NCI-H748 treated with DMSO at 0.1 percent for 48 hours (cell line): ENCODE measurements at places on chromosomes 16 and 17.

DNA sequence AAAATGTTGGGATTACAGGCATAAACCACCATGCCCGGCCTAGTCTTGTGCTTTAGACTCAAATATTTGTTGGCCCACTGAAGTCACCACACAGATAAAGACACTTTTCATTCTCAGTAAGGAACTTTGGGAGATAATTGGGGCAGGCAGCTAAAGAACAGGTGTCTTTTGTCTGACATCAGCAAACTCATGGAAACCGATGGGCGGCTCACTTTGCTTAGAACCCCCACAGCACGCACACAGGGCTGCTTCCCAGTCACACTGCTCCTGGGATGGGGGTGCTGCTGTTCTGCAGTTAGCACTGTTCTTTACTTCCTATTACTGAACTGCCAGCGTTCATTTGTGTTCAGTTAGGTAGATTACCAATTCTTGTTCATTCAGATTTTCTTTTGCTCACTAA lies 18.0 kb upstream of the BRCA1 start:
- no peak for DNase-seq

DNA sequence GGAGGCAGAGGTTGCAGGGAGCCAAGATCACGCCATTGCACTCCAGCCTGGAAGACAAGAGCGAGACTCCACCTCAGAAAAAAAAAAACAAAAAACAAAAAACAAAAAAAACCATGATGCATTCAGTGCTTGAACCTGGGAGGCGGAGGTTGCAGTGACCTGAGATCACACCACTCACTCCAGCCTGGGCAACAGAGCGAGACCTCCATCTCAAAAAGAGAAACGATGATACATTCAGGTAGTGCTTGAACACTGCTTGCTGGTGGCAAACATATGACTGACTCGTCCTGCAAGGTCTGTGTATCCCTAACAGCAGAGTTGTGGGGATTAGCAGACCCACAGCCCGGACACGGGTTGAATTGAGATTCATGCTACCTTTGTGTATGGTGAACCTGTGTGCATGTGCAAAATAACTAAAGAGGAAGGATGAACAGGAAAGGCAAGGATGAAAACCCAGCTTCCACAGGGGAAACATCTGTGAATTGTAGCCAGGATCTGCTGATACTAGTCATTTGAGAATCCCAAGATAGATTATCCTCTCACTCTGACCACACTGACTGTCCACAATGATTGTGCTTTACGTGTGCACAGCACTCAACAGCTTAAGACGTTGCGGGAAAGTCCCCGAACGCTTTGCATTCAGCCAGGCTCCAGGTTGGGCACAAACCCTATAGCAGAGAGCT lies 52.4 kb upstream of the MRPS23 start:
- DNase-seq, result no peak

DNA sequence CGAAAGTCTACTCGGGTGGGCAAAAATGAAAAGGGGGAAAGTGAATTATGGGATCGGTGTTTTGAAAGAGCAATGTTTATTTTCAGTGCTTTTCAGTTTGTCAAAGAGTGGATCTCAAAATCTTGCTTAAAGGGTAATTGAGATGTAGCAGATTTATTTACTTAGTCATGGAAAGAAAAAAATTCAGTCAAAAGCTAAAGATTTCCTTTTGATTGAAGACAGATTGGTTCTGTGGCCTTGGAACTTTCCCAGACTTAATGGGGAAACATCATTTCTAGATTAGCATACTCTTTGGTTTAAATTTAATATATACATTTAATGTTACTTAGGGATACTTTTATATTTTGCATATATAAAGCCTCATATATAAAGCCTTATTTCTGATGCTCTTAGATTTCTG lies 20.6 kb downstream of the PRKAR1A start:
- no peak for DNase-seq

DNA sequence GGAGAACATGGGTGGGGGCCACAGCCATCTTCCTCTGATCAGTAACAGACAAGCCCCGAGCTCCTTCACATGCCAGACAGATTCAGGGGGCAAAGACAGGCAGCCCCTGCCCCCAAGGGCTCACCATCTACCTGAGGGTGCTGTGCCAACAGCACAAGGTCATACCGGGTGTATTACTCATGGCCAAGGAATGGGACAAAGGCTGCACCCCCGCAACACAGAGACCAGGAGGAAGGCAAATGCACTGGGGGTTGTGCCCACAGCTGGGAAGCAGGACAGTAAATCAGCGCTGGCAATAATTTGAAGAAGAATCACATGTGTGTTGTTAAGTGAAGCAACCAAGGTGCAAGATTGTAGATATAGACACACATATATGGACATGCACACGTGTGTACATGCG lies 137.1 kb downstream of the C16orf95 start:
- DNase-seq, result no peak

DNA sequence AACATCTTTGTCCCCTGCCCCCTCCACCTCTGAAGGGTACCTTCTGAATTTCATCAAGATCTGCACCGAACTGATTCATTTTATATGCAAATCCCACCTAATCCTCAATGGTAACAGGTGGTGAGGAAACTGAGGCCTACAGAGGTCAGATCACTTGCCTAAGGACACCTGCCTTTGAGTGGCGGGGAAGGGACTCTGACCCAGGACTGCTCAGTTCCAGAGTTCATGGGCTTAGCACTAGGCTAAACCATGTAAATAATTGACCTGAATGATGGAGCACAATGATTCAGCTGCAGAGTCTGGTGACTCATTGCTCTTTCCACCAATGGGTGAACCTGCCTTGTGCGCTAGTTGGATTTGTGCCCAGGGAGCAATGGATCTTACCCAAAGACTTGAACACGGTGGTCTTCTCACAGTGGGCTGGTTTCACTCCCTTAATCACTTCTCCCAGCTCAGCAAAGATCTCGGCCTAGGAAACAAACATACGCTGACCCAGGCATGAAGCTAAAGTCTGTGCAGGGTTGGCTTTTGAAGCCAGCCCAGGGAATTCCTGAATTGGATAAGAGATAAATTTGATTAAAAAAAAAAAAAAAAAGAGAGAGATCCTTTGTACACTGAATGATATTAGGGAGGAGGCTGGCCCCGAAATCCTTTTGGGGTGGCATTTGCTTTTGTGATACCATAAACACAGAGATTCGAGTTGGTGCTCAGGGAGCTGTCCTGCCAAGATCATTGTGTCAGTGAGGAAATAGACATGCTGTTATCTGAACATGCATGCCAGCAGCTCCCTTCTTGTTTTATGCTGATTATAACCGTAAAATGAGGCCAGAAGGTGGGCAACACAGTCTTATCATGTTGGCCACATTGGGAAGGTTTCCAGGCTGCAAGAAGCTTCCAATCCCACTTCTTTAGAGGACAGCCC lies 17.0 kb downstream of the CRYM start:
- DNase-seq, result no peak

DNA sequence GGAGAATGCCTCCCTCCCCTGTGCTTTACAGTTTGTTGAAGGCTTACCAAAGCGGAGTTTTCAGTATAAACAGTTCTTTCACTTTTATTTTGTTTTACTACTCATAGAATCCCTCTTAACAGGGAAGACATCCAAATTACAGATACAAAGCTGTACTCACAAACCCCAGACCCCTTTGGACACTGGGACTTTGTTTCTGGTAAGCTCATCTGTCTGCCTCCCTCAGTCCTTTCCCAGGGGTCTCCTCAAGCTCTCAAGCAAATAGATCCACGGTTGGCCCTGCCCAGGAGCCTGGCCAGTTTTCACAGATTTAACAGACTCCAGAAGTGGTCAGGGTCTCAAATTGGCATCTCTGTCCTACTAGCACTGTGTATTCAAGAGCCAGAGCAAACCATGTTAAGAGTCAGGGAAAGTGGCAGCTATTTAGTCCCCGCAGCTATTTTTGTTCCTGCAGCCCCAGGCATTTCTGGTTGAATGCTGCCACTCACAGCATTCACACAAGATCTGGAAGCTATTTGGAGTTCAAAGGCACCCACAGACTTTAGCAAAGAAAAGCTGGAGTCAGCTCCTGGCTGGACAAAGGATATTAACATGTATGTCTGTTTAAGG lies 54.2 kb downstream of the TMEM100 start:
- DNase-seq, result no peak

DNA sequence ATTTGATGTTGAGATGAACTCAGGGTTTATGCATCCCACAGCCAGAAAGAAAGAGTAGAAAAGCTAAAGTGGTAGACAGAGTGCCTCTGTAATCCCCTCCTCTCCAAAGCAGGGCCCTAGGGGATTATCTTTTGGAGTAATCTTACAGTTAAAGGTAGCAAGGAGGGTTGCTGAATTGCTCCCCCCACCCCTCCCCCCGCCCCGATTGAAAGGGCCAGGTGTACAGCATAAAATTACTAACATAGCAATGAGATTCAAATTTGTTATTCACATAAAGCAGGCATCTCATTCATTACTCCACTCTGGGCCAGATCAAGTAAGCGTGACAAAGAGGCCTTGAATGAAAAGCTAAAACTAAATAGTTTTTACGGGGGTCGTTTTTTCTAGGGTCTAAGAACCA lies 72.7 kb downstream of the STH start:
- DNase-seq, result no peak

DNA sequence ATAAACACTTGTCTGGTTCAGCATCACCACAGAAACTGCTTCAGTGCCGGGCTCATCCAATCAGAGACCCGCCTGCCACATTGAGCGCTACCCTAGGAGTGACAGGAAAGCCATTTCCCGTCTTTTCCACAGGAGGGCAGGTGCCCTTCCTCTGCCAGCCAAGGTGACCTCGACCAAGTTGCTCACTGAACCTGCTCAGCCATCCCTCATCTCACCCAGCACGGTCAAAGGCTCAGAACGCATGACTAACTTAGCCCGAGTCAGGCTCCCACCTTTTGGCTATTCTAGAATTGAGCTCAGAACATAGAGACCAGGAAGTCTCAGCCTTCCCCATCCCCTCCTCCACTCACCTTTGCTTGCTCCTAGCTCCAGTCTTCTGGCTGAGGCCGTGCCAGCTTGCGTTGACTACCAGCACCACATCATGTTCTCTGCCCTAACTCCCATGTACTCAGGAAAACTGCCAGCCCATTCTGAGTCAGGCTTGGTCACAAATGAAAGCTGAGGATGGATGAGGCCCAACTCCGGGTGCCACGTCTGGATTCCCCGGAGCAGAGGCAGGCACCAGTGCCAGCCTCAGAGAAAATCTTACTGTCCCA lies 15.6 kb downstream of the MRPS23 start:
- no peak for DNase-seq

- DNase-seq, result peak; percentile 35
Measured at GRCh38 chr16:23206986-23207385, 24.4 kb downstream of the SCNN1G start.

GRCh38 chr17:82905130-82905529 lies 65.3 kb upstream of the ZNF750 start:
- DNase-seq, result no peak

GRCh38 chr16:20851601-20852000 lies 45.3 kb downstream of the REXO5 start:
- DNase-seq, result no peak

- DNase-seq, result no peak
Measured at GRCh38 chr17:45896803-45897693, 2.7 kb downstream of the MAPT start.

- no peak for DNase-seq
Measured at GRCh38 chr17:78442648-78443218, 64.3 kb downstream of the PGS1 start.

DNA sequence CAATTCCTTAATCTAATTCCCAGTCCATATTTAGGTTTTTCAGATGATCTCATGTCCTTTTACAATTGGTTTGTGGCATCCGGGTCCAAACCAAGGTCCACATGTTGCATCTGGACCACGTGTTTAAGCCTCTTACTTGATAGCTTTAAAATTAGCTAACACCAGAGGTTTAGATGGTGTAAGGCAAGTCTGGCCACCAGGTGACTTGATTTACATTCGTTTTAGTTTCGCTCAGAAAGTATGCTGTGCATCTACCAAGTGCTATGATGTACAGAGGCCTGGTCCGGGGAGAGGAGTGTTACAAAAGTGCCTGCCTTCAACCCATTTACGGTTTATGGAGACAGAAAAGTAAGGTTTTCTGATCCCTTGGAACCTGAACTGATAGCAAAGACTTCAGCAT lies 878 bp upstream of the DNAJA2 start:
- no peak for DNase-seq

GRCh38 chr17:32253117-32253611 lies 12.5 kb upstream of the RHBDL3 start:
- peak; percentile 61 for DNase-seq

GRCh38 chr16:48123104-48123788 lies 32.5 kb downstream of the ABCC12 start:
- DNase-seq, result no peak

DNA sequence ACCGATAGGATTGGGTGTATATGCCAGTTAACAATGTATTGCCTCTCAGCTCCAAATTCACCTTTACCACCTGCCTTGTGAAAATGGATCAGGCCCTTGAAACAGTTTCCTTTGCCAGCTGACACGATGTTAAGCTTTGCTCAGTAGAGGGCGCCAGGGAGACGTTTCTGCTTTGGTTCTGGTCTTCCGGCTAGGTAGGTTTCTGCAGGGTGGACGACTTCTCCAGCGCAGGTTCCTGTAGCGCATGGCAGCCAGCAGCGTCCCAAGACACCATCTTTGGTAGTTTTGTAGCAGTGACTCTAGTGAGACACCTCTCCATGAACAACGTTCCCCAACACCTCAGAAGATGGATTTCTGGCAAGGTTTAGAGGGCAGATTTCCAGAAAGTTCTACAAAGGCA lies 24.0 kb downstream of the SYCE1L start:
- no peak for DNase-seq
